Smooth muscle cell of the brain vasculature (primary cell): ENCODE measurements at places on chromosomes 2 and 18.
A peak's percentile ranks its signal among the peaks of the same experiment; 100 is the strongest.

DNA sequence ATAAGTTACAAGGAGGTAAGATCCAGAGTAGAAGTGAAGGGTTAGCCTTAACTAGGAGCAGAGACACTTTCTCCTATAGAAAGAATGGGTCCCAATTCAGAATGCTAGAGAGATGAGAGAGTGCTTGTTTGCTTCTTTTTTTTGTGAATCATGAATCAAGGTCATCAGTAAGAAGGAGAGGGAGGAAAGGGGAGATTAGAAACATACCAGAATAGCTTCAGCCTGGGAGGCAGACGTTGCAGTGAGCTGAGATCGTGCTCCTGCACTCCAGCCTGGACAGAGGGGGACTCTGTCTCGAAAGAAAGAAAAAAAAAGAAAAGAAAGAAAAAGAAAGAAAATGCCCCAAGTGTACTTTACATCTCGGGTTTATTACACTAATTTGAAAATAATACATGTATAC is 55.8 kb upstream of the SLC35F5 start:
- no peak for DNase-seq

DNA sequence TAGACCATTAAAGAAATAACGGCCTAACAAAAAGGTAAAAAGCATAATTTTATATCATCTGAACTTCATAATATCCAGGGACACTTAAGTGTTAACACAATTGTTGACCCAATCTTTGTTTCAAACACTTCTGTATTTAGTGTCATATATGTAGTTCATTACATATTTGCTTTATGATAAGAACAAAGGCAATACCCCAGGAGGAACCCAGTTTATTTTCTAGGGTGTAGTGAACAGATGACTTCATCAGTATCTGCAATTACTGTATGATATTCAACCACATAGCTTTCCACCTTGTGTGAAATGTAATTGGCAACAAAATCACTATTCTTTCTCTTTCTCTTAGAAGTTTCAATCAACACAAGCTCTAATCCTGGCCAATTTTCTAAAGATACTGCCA is 177.8 kb downstream of the SLC39A10 start:
- DNase-seq: no peak

DNA sequence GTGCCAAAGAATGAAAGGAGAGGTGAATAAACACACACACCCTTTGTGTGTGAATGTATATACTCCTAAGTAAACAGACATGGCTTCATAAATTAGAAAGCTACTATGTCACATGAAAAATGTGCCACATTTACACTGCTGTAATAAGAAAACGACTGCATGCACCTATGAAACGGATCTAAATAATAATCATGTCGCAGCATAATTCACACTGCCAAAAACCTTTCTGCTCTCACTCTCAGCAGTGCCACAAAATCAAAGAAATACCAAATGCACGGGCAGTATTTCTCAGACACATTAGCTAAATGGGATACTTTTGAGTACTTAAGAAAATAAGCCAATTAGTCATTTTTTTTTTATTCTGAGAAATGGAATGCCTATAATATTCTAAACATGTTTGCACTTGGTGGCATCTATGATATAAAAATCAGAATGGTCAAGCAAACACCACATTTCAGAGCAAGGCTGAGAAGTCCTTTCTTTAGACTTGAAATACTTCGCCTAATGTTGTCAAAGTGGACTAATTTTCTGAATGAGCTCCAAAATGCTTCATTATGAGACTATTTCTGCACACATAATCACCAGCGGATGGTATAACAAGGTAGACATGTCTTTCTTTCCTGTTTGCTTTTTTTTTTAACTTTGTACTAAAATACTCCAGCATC is 6.6 kb downstream of the BCL11A start:
- no peak for DNase-seq

GRCh38 chr18:37253394-37254235 is 312.0 kb downstream of the CELF4 start:
- DNase-seq: no peak

DNA sequence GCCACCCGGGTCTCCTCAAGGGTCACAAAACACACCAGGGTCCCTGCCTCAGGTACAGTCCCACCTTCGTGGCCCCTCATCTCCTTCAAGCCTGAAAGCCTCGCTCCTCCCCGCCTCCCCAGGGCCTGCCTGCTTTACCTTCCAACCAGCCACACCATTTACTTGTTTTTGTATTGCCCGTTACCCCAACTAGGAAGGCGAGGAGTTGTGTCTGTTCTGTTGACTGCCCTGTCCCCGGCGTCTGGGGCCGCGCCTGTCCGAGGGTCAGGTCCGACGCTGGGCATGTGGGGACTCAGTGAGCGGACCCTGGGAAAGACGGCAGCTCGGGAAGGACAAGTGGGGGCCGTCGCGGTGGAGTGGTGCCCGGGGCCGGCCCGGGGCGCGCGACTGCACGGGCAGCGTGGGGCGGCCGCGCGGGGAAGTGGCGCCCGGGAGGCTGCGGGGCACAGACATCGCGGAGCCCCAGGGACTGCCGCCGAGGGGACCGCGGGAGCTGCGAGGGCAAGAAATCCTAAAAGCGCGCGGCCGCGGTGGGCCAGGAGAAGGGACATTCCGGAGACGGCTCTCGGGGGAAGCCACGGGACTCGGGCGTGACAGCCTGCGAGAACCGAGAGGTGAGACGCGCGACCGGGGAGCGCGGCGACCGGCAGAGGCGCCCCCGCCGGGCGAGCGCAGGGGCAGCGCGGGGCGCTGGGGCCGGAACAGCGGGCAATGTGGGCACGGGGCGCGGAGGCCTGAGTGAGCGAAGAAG is 797 bp upstream of the GRHL1 start:
- DNase-seq: no peak

DNA sequence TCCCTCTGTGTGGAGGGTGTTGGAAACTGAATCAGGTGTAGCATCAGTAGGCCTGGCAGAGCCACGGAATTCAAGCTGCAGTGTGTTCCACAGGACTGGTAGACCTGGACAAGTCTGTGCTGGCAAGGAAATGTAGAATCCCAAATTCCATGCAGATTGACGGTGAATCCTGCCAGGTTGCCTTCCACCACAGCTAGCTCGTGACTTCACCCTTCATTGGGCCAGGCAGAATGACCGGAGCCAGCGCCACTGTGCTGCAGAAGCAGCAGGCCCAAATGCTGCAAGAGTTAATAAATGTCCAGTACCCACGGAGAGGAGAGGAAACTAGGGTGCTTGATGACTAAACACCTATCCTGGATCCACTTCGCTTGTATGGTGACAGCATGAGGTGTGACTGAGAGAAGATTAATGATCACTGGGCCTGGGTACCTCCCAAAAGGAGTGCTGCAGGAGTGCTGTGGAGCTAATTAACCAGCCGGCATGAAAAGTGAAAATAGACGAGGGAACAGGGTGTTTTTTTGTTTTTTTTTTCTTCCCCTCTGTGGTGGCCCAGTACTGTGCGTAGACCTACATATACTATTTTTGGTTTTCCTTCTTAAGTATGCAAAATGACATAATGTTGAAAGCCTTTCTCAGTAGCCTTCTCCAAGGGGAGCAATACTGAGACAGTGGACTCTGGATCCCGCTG is 122.2 kb downstream of the TANC1 start:
- no peak for DNase-seq

GRCh38 chr2:6309415-6310255 is 556.1 kb downstream of the CMPK2 start:
- no peak for DNase-seq

GRCh38 chr18:28522236-28522635 is 345.3 kb upstream of the CDH2 start:
- DNase-seq: no peak

- no peak for DNase-seq
Measured at GRCh38 chr18:4821801-4822200, 366.7 kb upstream of the DLGAP1 start.

DNA sequence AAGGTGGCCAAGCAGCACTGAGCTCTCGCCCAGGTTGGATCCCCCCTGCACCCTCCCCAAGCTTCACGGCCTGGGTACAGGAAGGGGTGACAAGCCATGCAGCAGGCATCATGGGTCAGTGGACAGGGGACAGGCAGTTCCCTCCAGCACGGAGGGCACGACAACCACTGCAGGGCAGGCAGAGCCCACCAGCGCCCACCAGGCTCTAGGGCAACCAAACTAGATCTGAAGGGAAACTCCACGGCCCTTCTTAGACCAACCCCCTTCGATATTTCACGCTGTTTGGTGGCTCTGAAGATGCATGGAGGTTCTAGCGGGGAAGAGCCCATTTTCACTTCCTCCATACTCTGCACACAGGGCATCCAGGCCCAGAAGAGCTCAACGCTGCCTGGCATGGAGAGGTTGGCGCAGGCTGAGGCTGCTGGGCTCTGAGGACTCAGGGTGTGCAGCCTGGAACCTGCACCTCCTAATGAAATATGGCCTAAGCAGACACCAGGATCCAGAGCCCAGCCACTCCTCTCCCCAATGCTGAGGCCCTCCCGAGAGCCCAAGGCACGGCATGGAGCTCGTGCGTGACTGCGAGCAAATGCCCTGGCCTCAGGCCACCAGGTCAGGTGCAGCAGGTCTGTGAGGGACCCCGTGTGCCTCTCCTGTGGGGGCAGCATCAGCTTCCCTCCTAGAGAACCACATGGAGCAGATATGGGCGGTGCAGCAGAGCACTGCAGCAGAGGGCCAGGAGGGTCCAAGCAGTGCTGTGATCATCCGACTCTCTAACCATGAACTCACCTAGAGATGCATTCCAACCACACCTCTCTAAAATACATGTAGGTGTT is 8.7 kb upstream of the MTERF4 start:
- DNase-seq: no peak

- peak; percentile 72 for DNase-seq
Measured at GRCh38 chr2:232260075-232260474, 118.5 kb upstream of the ALPP start.

DNA sequence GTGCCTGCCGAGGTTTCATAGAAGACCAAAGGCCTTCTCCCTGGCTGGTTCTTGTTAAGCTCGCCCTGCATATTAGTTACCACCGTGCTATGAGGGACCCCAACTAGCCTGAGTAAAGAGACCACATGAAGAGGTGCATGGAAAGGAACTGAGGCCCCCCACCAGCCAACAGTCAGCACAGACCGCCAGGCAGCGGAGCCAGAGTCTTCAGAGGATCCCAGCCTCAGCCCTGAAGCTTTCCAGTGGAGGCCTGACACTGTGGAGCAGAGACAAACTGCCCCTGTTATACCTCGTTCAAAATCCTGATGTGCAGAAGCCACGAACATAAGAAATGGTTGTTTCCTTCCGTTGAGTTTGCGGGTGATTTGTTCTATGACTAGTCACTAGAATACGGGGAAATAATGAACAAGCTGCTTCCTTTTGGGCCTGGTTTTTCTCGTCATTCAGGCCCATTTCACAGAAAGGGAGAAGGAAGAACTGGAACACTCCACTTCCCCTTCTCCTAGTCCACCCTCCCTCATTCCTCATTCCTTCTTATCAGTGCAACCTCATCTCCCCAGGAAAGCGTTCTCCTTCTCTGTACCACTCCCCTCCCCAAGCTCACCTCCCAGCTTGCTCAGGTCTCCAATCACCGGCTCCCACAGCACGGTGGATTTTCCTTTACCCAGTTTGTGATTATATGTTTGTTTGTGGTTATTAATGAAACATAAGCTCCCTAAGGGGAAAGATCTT is 3.0 kb upstream of the GLI2 start:
- DNase-seq: no peak

GRCh38 chr18:60905699-60906098 is 427.5 kb upstream of the CDH20 start:
- DNase-seq: no peak

- no peak for DNase-seq
Measured at GRCh38 chr2:86290596-86291327, 46.7 kb downstream of the REEP1 start.

DNA sequence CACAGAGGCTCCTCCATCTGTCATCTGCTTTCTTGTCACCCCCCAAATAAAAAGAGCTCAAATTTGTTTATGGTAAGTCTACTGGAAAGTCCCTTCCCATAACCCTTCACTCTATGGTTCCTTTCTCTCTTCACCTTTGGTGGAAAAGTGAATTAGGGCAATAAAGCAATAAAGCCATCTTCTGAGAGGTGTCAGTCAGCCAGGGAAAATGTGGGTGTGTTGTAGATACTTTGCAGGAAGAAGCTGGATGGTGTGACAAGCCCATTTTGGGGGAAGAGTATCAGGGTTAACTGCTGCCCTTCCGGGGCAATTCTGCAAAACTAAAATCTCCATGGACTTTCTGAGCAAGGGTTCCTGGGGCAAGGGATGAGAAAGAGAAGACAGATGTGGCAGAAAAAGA is 197.9 kb downstream of the SH3BP4 start:
- no peak for DNase-seq

- DNase-seq: peak; percentile 67
Measured at GRCh38 chr2:18435426-18436037, 124.9 kb downstream of the RDH14 start.

- DNase-seq: no peak
Measured at GRCh38 chr2:230877759-230878598, 13.2 kb downstream of the ITM2C start.

- no peak for DNase-seq
Measured at GRCh38 chr2:219291910-219292490, 12.8 kb downstream of the DNAJB2 start.

GRCh38 chr2:217622205-217623060 is 380.4 kb downstream of the TNS1 start:
- peak; percentile 63 for DNase-seq

GRCh38 chr18:70822117-70822516 is 533.3 kb downstream of the SOCS6 start:
- no peak for DNase-seq

DNA sequence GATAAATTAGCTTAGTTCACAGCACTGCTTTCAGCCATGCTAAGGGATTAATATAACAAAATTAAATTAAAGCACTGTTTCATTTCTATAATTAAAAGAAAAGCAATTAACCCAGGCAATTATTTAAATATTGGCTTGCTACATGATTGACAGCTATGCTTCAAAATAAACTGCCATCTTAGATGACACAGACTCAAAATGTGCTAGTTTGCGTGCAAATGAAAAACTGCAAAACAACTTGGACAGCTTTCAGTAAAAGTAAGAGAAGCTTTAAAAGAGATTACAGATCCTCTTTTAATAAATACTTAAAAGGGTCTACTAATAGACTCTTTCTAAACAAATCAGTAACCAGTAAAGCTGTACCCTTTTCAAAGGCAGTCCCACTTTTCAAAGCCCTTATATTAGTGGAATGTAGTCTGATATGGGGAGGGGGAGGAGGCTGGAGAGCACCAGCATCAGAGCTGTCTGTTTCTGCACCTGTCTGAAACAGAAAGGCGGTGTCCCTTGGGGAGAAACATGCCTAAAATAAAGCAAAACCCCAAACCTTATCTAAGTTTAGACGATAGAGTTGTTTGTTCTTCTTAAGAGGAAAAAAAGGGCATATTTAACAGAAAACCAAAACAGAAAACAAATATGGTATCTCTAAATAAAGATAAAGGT is 20.8 kb downstream of the EIF2AK3 start:
- DNase-seq: no peak

- DNase-seq: no peak
Measured at GRCh38 chr2:58466804-58467203, 225.7 kb upstream of the FANCL start.

- no peak for DNase-seq
Measured at GRCh38 chr2:60671966-60672365, 84.1 kb upstream of the PAPOLG start.

GRCh38 chr2:98277162-98277859 is 68.9 kb upstream of the CNGA3 start:
- no peak for DNase-seq

GRCh38 chr2:219071131-219071816 is 10.6 kb upstream of the IHH start:
- no peak for DNase-seq

- no peak for DNase-seq
Measured at GRCh38 chr18:28080876-28081300, 96.0 kb downstream of the CDH2 start.
